ENCODE measurements at places on chromosomes 6 and 20.

DNA sequence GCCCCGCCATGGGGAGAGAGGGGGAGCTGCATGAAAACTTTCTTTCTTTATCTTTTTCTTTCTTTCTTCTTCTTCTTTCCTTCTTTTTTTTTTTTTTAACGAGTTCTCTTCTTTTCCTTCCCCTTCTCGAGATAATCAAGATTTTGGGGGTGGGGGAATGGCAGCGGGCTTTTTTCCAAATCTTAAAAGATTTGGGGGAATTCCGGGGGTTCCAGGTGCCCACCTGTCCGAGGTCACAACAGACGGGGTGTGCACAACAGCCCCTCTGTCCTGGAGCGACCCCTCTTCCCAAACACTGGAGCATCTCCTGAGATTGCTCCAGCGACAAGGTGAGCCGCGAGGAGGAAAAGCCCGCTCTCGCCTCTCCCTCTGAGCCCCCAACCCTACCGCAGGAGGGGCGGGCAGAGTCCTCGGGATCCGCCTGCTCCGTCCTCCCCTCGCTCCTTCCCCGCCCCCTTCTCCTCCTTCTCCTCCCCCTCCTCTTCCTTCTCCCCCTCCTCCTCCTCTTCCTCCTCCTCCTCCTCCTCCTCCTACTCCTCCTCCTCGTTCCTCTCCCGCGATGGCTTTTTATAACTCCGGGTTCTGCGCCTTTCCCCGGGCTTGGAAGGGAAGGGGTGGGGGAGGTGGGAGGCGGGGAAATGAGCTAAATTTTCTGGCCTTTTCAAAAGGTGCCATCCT, 689 bp upstream of the KCNB1 start:
- DNase-seq, result no peak

DNA sequence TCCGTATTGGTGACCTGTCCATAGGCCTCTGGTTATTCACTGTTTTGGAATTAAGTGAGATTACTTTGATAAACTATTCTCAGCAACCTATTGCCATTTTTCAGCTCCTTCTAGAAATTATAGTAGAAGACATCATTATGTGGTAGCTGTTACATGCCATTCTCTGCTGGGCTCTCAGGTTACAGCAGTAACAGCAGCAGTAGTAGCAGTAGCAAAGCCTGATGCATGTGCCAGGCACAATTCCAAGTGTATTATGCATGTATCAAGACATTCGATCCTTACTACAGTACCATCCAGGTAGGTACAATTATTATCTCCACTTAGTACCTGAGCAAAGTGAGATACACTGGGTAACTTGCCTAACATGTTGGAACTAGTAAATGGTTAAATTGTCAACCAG, 74.3 kb downstream of the RPS12 start:
- no peak for DNase-seq

DNA sequence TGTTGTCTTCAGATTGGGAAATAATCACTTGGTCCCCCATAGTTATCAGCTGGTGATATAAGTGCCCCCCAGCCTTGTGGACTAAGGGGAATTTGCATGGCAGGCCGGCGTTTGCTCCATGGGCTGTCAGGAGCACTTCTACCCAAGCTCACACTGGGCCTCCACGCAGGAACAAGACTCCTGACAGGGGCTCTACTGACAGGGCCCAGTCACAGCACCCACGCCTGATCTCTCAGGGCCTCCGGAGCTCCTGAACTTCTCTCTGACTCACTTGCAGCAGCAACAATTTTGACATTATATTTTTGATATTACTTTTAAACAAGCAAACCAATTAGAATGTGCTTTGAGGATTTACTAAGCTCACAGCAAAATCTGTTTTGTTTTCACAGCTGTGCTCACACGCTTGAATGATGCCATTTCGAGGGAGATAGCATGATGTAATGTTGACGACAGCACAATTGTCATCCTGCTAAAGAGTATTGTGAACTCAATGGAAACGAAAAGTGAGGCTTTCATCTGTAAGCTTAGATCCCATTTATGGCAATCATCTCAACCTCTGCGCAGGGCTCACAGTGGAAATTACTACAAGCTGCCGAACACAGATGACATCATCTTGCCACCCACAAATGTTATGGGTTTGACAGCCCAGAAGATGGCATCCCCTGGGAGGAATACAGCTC, 28.7 kb upstream of the TXNDC5 start:
- no peak for DNase-seq

- DNase-seq, result no peak
Observed at GRCh38 chr20:41304002-41304401, 13.5 kb downstream of the ZHX3 start.

DNA sequence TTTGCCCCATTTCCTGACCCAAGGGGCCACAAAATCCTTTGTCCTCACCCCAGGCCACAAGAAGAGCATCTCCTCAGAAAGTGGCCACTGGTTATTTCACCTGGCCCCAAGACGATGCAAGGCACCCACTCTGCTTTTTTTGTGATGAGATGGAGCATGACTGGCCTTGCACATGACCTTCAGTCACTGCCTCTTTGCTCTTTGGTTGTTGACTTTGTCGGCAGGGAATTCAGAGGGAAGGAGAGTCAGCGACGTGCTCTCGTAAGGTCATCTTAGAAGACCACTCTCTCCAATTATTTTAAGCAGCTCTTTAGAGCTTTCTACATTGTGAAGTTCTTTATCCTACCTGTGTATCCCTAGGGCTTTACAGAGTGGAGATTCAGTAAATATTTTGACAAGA, 306.7 kb downstream of the PLCB1 start:
- no peak for DNase-seq
